ENCODE measurements at places on chromosomes 13 and 19.
A peak's percentile ranks its signal among the peaks of the same experiment; 100 is the strongest.

DNA sequence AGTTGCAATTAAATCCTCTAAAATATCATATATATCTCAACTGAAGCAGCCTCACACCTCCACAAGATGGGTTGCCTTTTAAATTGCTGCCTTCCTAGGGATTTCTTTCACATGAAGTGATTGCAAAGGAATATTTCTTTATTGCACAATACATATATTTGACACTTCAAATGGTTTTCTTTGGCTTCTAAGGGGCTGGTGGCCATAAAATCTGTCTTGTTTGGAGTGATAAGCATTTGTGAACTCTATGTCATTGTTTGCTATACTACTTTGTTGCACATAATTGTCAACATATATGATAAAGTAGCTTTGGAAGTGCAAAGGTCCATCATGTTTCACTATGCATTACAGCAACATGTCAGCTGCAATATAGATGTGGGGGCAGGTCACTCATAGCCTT, 2380.9 kb downstream of the PCDH9 start:
- no peak for DNase-seq

- no peak for DNase-seq
Observed at GRCh38 chr13:85808811-85809210, 9.6 kb upstream of the SLITRK6 start.

- no peak for DNase-seq
Observed at GRCh38 chr19:52898101-52898500, 666 bp upstream of the ZNF320 start.

DNA sequence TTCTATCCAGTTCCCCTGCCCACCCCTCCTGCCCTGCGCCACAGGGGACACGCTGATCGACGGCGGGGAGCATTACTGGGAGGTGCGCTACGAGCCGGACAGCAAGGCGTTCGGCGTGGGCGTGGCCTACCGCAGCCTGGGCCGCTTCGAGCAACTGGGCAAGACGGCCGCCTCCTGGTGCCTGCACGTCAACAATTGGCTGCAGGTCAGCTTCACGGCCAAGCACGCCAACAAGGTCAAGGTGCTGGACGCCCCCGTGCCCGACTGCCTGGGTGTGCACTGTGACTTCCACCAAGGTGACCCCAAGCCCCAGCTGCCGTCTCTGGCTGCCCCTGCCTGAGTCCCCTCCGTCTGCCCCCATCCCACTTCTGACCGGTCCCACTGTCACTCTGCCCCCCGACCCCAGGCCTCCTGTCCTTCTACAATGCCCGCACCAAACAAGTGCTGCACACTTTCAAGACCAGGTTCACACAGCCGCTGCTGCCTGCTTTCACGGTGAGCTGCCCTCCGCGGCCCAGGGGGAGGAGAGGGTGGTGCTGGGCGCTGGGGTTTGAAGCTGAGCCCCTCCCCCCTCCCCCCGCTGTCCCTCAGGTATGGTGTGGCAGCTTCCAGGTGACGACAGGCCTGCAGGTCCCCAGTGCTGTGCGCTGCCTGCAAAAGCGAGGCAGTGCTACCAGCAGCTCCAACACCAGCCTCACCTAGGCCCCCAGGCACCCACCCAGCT, 15.5 kb downstream of the STAP2 start:
- DNase-seq: no peak

DNA sequence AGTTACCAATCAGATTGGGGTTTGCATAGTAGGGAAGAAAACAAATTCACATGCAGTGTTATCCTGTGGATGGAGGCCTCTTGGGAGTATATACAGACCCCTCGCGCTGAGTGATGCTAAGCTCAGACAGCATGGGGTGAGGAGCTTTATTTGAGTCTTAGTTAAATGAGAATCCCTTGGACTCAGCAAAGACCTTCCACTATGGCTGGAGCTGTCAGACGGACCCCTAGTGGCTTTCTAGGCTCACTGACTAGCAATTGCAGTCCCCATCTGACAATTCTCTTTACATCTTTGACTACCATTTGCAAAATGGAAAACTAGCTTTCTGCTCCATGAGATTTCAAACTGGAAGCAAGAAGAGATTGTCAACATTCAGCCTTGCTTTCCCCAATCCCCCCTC, 90.4 kb downstream of the STOML3 start:
- no peak for DNase-seq

- DNase-seq: peak; percentile 77
Observed at GRCh38 chr19:33385956-33386355, 12.4 kb downstream of the CEBPG start.

DNA sequence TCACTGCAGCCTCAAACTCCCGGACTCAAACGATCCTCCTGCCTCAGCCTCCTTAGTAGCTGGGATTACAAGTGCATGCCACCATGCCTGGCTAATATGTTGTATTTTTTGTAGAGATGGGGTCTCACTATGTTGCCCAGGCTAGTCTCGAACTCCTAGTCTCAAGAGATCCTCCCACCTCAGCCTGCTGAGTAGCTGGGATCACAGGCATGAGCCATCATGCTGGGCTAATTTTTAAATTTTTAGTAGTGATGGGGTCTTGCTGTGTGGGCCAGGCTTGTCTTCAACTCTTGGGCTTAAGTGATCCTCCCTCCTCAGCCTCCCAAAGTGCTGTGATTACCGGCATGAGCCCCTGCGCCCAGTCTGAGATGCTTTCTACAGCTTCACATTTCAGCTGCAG, 15.3 kb downstream of the ATCAY start:
- DNase-seq: no peak

- DNase-seq: peak; percentile 85
Observed at GRCh38 chr19:3683405-3684053, 16.7 kb downstream of the PIP5K1C start.

DNA sequence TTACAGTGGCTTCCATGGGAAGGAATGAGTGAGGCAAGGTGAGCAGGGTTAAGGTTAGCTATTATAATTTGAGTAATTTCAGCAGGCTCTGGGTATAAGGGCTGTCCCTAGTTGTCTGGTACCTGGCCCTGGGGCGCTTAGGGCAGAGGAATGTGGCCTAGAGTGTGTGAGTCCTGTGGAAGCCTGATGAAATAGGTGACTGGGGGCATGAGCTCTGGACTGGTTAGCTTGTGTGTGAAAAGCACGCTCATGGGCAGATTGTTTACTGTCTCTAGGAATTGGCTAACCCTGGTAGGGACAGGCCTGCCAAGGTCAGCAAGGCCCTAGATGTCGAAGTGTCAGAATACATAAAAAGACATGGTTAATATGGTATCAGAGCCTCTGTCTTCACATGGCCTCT, 42.5 kb downstream of the SPRYD7 start:
- DNase-seq: no peak

DNA sequence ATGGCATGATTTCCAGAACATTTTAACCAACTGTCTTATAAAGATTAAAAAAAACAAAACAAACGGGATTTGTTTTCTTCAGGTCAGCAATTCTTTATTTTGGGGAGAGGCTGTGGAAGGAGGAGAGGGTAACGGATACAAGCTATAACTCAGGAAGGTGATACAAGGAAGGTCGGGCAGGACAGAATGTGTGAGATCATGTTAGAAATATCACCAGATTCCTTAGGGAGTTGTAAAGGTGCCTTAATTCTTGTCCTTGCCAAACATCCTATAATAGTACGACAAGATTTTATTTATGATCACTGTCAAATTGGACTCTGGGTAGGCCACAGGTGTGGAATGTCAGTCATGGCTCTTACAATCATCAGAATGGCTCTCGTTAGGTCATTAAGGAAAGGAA, 503.1 kb downstream of the DIAPH3 start:
- DNase-seq: no peak

GRCh38 chr13:69331245-69331644, 776.4 kb upstream of the ATXN8OS start:
- DNase-seq: no peak

DNA sequence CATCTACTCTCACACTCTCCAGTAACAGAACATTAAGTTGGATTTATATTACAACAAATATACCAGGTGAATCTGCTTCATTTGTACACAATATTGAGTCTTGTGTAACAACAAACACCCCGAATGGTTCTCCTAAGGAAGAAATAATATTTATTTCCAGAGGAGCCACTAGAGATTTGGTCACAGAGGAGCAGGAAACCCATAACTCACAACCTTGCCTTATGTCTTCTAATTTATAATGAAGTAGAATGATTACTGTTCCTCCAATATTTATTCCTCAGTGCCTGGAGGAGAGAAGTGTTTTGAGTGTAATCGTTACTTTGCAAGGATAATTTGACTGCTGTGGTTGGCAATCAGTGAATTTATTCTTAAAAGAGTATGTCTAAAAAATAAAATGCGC, 1243.7 kb upstream of the PCDH20 start:
- DNase-seq: no peak

DNA sequence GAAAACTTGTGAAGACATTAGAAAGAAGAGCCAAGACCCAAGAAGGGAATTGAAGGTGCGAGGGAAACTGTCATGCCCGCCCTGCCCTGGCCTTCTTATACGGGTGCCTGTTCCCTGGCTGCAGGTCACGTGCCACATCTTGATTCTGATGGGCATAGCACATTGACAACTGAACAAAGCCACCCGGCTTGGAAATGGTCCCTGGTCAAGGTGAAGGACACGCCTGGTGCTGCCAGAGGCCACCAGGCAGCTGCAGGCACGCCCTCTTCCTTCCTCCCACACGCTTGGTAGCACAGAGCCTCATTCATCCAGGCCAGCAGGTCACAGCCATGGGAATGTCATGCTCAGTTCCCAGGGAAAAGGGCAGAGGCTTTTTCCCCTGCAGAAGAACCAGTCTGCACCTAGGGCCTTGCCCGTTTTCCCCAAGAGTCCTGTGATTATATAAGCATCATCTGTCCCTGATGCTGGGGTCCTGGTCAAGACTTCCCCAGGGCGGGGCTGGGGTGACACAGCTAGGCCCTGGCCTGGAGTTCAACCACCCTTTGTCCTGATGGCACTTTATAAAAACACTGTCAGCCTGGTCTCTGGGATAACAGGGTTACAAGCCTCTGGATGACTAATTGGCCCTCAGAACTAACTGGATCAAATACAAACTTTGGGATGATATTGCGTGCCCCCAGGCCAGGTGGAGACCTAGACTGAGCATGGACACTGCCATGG, 56.0 kb downstream of the CDADC1 start:
- no peak for DNase-seq

DNA sequence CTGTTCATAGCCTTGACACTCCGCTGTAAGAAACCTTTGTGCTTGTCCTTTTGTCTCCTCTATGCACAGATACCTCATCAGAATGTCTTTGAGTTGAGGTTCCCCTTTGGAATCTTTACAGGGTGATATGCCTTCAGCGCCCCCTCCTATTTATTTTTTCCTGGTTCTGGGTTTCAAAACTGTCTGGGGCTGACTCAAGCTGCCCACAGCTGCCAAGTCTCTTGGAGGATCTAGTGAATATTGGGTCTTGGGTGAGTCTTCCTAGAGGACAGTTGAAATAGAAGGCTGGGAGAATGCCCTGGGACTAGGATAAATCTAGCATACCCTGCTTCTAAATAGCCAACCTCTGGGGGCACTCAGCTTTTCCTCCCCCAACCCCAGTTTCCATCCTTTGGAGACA, 930 bp downstream of the ZNF136 start:
- no peak for DNase-seq

- no peak for DNase-seq
Observed at GRCh38 chr13:111518161-111518792, 197.8 kb downstream of the TEX29 start.

DNA sequence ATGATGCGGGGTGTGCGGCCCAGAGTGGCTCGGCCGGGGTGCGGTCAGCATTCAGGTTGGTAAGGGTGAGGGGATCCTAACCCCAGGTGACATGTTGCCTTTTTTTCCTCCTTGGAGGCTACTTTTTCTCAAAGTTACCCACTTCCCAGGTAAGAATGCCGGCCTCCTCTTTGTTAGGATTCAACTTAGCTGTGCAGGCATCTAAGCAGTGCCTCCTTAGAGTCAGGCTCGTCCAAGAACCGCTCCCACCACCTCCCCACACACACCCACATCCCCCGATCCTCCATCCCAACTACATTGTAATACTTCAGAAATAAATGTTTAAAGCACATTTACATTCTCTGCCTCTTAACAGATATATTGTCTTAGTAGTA, 733 bp upstream of the ENOX1 start:
- no peak for DNase-seq

Data from cardiac septum (tissue), 1 donor.